Activated B cell treated with CpG ODN at 0.5 μM for 24 hours (primary cell): ENCODE measurements at places on chromosomes 3 and 15. TPM values are rescaled to one million over a fixed set of nuclear protein-coding genes. Genes with fewer than 3 reads are reported as not detected.
A peak's percentile ranks its signal among the peaks of the same experiment; 100 is the strongest.

DNA sequence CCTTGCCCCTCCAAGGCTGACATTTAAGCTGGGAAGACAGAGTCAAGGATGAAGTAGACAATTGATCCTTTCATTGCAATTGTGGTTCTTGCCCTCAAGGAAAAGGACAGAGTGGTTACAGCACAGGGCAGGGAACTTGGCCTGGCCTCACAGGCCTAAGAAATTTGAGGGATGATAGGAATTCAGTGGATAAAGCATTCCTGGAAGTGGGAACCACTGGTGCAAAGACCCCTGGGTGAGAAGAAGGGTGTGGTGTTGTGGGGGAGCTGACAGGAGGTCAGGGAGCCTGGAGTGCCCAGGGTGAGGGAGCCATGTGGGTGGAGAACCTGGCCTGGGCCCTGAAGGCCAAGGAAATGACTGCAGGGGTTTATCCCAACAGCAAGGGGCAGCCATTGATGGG lies 287.4 kb downstream of the UACA start:
- peaks cover 49% of the 10 kb centered on the region for H3K4me1 ChIP-seq
- H3K27ac ChIP-seq = no peak overlapping the region
- H3K27me3 ChIP-seq = no peaks in the 10 kb centered on the region
- no peak for DNase-seq
- H3K4me3 ChIP-seq = no peak overlapping the region

DNA sequence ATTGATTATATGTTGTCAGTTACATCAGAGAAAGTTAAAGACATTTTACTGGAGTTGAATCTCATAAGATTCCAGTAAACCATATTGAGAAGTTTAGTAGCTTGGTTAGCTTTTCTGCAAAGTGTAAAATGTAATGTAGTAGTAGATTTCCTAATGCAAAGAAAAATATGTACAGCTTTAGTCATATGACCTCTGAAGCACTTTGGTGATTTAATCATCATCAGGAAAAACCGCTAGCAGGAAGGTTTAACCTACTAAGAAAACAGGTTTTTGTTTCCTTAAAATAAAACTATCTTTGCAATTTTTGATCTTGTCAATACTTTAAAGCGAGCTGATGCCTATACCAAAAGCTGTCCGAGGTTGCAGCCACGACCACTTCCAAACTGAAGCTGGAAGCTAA lies 364.6 kb upstream of the ZNF385D start:
- no peaks in the 10 kb centered on the region for H3K27me3 ChIP-seq
- no peak overlapping the region for H3K4me3 ChIP-seq
- H3K4me1 ChIP-seq = no peaks in the 10 kb centered on the region

DNA sequence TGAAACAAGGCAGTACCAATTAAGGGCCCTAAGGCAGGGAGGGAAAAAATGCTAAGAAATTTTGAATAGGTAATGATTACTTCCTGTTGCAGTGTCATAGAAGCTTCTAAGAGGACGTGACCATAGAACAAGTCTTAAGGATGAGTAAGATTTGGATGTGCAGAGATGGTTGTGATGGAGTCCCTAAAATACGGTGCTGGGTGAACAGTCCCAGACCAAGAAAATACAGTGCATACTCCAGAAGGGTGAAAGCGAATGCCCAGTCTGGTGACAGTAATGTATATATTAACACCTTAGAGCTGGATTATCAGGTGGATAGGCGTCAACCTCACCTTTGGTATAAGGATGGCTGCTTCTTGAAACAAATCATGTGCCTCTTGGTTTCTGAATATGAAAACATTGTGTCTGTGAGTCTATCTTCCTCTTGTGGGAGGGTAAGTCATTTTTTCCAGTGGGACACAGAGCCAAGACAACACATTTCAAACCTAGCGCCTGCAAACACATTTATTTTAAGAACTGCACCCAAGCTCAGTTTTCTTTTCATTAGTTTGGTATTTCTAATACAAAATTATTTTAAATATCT lies 101.2 kb upstream of the TP63 start:
- H3K4me1 ChIP-seq = no peaks in the 10 kb centered on the region
- no peaks in the 10 kb centered on the region for H3K36me3 ChIP-seq
- H3K4me3 ChIP-seq = no peak overlapping the region
- no peak overlapping the region for H3K27ac ChIP-seq
- H3K27me3 ChIP-seq = no peaks in the 10 kb centered on the region

GRCh38 chr15:85534031-85534430 lies 153.6 kb downstream of the AKAP13 start:
- peaks cover 34% of the 10 kb centered on the region for H3K36me3 ChIP-seq
- peak overlapping the region; percentile 87 for H3K27ac ChIP-seq
- peak overlapping the region; percentile 63 for H3K4me3 ChIP-seq
- H3K4me1 ChIP-seq = peaks cover 84% of the 10 kb centered on the region
- no peaks in the 10 kb centered on the region for H3K27me3 ChIP-seq

- peaks cover under 1% of the 10 kb centered on the region for H3K36me3 ChIP-seq
- DNase-seq = no peak
- peak overlapping the region; percentile 54 for H3K4me3 ChIP-seq
- no peaks in the 10 kb centered on the region for H3K27me3 ChIP-seq
- peak overlapping the region; percentile 0 for H3K27ac ChIP-seq
Observed at GRCh38 chr3:30474371-30474770, 132.0 kb upstream of the TGFBR2 start.

DNA sequence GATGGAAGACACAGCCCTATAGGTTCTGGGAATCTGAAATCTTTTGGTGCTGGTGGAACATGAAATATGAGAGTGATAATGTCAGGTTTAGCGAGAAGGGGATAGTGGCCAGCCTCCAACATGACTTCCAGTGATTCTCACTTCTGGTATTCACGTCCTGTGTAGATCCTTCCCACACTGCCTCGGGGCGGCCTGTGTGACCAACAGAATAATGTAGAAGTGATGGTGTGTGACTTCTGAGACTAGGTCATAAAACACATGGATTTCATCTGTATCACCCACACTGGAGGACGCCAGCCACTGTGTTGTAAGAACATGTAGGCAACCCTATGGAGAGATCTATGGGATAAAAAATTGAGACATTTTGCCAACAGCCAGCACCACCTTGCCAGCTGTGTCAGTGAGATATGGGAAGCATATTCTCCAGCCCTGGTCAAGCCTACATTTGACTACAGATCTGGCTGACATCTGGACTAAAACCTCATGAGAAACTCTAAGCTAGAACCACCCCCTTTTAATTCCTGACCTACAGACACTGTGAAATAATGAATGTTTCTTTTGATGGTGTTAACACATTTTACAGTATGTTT lies 25.5 kb upstream of the NUDT16 start:
- no peak for DNase-seq
- peaks cover 14% of the 10 kb centered on the region for H3K4me1 ChIP-seq
- no peaks in the 10 kb centered on the region for H3K27me3 ChIP-seq
- H3K4me3 ChIP-seq = no peak overlapping the region

The MRPS11 gene
- total RNA-seq = 44.7 and 47.0 TPM in 2 replicates

The CPB1 gene
- not detected in 2 replicates for total RNA-seq

The MKRN3 gene
- total RNA-seq = 0.55 and 0.98 TPM in 2 replicates
